Bone marrow (tissue), 2 donors: ENCODE measurements at places on chromosomes 3 and 15.

- DNase-seq, result no peak
Measured at GRCh38 chr3:99842826-99843589, 25.3 kb downstream of the CMSS1 start.

DNA sequence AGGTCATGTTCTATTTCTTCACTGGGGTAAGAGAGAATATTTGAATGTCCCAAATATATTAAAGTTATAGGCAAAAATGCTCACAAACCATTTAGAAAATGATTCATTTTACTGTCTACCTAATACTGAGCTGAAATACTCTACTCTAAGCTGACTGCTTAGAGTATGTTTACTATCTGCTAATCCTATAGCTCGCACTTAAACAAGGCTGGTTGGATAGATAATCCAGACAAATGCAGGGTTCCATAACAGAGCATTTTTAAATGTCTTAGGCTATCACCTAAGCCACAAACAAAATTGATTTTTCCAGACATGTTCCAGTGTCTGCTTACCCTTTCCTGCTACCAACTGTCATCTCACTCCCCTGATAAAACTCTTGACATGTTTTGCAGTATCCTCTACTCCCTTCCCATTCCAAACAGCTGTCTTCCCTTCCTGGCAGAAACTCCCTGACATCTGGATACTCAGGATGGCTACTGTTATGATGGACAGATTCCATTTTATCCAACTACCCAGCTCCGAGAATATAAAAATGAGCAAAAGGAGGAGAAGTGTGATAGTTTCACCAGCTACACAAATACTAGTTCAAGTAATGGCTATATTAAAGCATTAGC is 1034.7 kb downstream of the FHIT start:
- DNase-seq, result no peak

DNA sequence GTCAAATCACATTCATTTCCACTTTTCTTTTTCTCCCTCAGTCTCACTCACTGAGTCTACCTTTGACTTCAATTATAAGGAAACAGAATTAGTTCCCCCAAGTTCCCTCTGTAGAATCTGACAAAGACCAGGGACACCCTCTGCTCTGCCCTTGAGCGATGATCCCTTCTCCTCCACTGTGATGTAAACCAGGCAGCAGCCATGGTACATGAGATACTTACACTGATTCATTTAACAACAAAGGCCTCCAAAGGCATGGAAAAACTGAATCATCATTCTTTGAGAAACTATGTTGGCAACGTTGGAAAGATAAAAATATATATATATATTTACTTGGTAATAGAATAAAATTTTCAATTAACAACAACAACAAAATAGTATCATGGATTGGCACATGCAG is 84.1 kb downstream of the P3H2 start:
- DNase-seq, result no peak

GRCh38 chr3:29083676-29084075 is 197.2 kb upstream of the RBMS3 start:
- no peak for DNase-seq

DNA sequence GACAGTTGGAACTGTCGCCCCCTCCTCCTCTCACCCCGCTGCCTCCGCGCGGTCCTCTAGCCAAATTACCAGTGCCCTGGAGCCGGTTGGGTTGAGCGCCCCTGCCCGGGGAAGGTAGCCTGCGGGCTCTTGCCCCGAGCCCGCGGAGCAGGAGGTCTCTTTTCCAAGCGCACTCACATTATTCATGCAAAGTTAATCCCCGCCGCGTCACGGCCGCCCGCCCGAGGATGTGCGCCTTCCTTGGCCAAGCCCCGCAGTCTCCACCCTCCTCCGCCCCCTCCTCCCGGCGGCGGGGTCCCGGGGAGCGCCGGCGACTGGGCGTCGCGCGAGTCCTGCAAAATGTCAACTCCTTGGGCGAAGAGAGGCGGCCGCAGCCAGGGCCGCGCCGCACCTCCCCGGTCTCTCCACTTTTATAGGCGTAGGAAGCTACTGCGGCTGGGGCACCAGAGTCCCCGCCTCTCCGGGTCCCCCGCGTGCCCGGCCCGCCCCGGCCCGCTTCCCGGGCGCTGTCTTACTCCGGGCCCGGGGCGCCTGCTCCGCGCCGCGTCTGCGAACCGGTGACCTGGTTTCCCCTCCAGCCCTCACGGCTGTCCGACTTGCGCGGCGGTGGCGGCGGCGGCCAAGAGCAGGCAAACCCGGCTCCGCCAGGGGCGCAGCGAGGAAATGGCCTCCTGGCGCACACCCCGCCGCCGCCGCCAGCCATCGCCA is at the start of gene THRB:
Gene THRB, minus strand, starts transcription at position 233 of the 708 bp plus-strand sequence.
- DNase-seq, result no peak

DNA sequence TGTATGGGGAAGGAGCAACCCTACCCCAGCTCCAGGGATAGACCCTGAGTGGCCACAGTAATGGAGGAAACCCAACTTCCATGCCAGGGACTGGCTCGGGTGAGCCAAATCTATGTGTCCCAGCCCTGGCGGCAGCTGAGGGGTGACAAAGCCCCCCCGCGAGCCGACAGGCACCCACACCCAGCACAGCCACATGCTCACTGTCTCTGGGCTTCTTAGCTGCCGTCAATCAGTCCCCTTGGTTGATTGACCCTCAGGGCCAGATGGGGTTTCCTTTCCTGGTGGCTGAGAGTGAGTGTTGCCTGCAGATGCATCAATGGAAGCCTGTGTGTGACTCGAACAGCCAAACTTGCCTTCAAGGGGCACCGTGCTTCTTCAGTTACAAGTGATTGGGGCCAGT is 2.1 kb upstream of the OCA2 start:
- DNase-seq, result no peak

DNA sequence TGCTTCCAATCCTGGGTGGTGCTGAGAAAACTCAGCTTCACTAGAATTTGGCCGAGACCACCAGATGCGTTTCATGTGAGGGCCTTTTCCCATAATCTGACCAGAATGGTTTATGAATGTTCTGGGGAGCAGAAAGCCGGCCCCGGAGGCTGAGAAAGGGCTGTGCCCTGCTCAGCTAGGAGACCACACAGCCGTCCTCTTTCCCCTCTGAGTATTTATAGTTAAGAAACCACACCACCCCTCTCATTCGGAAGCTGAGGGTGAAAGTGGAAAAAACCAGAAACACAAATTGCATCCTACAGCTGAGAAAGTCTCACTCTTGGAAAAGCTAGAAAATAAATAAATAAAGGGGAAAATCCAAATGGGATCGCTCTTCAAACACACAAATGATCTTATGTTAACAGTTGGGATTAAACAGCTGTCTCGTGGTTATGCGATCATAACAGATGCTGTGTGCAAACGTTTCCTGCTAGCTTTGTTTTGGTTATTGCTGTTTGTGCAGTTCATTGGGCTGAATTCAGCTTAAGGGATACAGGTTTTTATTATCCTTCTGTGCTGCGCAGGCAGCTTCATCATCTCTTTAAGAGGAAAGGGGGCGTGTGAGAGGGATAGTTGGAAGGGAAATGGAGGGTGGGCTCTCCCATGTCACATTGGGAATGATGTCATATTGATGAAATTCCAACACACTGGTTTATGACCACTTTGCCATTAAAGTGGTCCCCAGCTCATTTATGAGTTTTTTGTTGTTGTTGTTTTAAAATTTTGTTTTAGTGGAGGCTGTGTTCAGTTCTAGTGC is 1026.2 kb upstream of the NR2F2 start:
- DNase-seq, result no peak

DNA sequence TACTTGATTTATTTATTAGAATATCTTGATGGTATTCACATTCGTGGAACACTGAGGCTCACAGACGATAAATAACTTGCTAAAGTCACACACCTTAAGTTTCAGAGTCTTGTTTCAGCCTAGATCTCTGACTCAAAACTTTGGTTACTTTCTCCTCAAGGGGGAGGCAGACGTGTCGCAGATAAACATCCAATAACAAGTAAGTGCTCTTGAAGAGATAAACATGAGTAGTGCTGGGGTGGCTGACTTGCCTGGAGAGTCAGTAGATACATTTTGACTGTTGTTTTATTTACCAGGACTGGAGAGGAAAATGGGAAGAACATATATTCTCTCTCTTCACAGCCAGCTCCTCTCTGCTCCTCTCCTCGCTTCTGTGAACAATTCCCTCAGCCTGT is 31.3 kb downstream of the FBXO45 start:
- no peak for DNase-seq

- no peak for DNase-seq
Measured at GRCh38 chr3:141306922-141307321, 61.4 kb upstream of the ZBTB38 start.

GRCh38 chr15:42058791-42059190 is 35.6 kb downstream of the PLA2G4D start:
- DNase-seq, result no peak

DNA sequence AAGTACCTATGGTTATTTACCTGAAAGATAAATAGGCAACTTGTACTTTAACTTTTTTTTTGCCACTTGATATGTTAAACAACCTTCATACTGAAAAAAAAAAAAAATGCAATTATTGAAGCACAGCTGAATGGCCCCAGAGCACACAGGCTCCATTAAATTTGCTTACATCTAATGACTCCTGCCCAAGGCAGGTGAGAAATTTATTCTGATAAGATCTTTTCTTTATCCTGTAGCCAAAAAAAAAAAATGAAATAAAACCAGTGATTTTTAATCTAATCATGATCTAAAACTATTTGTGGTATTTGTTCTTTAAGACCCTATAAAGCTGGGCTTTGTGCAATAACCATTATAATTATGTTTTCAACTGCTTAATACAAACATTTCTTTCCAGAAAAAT is 115.7 kb downstream of the DPH6 start:
- DNase-seq, result no peak

DNA sequence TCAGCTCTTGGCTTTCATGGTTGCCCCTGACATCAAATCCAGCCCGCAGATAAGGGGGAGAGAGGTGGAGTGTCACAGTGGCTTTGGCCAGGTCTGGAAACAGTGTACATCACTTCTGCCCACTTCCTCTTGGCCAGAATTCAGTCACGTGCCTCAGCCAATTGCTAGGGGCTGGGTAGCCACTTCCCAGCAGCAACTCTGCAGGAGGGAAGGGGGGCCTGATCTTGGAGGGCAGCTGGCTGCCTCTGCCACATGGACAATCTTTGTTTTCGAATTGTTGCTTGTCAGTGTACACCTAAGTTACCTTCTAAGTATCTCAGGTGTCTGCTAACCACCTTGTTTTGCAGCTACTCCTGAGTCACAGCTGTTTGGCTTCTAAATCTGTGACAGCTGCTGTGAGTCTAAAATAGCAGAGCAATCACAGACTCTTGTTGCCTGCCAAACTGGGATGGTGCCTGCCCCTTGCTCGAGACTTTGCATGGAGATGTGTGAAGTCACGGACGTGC is 41.0 kb upstream of the LIMD1 start:
- no peak for DNase-seq

GRCh38 chr3:40717471-40717870 is 192.7 kb downstream of the ZNF621 start:
- no peak for DNase-seq

GRCh38 chr15:77870195-77871065 is 207.1 kb downstream of the TBC1D2B start:
- DNase-seq, result no peak

DNA sequence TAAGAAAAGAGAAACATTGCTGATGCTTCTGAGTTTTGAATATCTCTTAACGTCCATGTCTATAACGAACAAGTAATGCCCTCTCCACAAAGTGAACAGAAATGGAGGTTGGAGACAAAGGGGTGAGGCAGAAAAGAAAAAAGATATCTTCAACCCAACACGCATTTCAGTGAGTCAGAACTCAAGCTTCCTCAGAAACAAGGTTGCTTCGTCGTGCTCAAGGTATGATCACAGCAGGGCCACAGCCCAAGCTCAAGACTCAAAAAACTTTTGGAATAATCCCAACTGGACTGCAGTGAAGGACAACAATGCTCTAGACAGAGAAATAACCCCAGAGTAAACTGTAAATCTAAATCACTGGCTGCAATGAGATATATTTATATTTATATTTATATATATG is 18.9 kb downstream of the WNT5A start:
- DNase-seq, result no peak

DNA sequence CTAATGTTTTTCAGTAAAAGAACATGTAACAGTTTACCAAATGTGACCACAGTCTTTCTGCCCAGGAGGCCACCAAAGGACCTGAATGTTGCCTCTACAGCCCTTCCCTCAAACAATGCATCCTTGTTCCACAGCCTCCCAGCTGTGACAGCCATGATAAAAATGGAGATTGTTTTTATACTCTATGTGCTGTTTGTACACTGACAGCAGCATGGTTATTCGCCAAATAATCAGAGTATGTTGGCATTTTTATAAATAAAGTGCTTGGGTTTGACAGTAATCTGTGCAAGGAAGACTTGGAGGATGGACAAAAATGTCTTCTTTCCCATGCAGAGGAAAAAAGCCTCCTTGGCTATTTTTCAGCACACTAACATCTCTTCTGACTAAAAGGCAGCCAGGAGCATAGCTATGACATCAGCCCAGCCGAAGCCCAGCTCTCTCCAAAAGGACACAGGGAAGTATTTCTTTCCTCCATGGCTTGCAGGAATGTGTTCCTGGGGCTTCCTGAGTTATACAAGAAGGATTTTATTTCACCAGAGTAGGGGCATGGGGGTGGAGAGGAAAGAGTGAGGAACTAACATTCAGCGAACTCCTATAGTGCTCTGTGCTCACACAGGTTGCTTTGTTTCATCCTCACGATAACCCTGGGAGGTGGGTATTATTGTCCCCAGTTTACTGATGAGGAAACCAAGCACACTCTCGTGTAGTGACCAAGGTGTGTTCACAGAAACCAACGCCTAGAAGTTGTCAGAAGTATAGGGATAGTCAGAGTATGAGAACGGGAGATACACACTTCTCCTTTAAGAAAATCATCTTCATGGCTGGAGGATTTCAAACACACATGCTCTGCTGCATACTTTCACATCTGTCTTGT is 339.7 kb downstream of the MECOM start:
- no peak for DNase-seq

DNA sequence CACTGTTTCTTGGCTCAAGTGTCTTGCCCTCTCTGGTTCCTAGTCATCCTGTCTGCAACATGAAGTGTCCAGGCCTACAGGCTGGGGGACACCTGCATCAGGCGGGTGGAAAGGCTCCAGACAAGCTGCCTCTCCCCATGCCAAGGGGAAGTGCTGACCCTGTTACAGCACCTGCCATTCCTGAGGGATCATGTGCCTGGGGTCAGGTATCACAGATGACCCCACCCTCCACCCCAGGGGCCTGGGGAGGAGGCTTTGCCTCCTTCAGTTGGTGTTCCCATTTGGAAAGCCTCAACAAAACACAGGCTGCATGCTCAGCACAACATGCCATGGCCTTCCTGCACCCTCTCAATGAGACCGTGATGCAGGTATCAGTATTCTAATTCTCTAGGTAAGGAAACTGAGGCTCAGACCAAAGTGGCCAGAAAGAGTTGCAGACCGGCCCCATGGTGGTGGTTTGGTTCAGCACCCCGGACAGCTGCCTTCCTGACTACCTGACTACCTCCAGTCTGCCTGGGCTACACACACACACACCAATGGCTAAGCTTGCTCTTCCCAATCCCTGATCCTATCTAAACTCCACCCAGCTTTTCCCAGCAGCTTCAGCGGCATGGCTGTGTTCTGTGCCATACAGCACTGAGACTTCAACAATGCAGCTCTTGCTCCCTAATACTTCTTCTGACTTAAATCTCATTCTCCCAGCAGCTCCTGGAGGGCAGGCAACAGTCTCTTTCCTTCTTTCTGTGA is 69.7 kb upstream of the LINGO1 start:
- no peak for DNase-seq
